T-helper 17 cell (primary cell): ENCODE measurements at places on chromosomes 11 and 22. TPM values are rescaled to one million over a fixed set of nuclear protein-coding genes. Genes with fewer than 3 reads are reported as not detected.
A peak's percentile ranks its signal among the peaks of the same experiment; 100 is the strongest.

OR6A2 gene
- not detected for total RNA-seq

PGM2L1 gene
- 10.8 TPM for total RNA-seq

PNPLA5 gene
- not detected for total RNA-seq

OR5B21 gene
- 0.32 TPM for total RNA-seq

TYR gene
- not detected for total RNA-seq

FGF3 gene
- not detected for total RNA-seq

MIOX gene
- total RNA-seq = not detected

GRCh38 chr11:124674168-124674517, 439 bp downstream of the SPA17 start:
- H3K4me1 ChIP-seq = peaks cover 29% of the 10 kb centered on the region
- peak overlapping the region; percentile 87 for H3K4me3 ChIP-seq
- peak overlapping the region; percentile 97 for H3K27ac ChIP-seq
- no peak for DNase-seq
- H3K27me3 ChIP-seq = no peaks in the 10 kb centered on the region
- no peaks in the 10 kb centered on the region for H3K36me3 ChIP-seq

- H3K36me3 ChIP-seq = no peaks in the 10 kb centered on the region
- H3K27ac ChIP-seq = no peak overlapping the region
- H3K4me1 ChIP-seq = peaks cover 5% of the 10 kb centered on the region
- H3K27me3 ChIP-seq = peaks cover 14% of the 10 kb centered on the region
Observed at GRCh38 chr11:22690257-22690656, 23.8 kb downstream of the GAS2 start.

- H3K36me3 ChIP-seq = peaks cover 3% of the 10 kb centered on the region
- no peak overlapping the region for H3K4me3 ChIP-seq
- peaks cover 45% of the 10 kb centered on the region for H3K27me3 ChIP-seq
- DNase-seq = no peak
- no peak overlapping the region for H3K27ac ChIP-seq
Observed at GRCh38 chr11:32141745-32142546, 51.1 kb downstream of the RCN1 start.

DNA sequence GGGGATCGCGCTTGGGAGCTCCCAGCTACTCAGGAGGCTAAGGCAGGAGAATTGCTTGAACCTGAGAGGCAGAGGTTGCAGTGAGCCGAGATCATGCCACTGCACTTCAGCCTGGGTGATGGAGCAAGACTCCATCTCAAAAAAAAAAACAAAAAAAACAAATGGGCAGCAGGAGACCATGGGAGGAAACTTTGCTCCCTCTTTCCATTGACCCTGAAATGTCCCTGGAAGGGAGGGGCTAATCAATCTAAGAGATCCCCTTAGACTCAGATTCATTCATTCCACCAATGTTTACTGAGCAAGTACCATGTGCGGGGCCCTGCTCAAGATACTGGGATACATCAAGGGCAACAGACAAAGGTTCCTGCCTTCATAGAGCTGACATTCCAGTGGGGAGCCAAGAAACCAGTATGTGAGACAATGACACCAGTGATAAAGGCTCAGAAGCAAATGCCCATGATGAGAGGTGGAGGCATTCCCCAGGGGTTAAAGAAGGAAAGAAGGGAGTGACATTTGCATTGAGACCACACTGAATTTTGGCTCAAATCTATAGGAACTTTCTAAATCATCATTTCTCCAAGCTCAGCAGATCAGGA, 37.7 kb upstream of the TFIP11 start:
- H3K4me1 ChIP-seq = peaks cover 19% of the 10 kb centered on the region
- H3K27ac ChIP-seq = no peak overlapping the region
- H3K36me3 ChIP-seq = peaks cover 2% of the 10 kb centered on the region
- no peaks in the 10 kb centered on the region for H3K27me3 ChIP-seq
- DNase-seq = no peak

GRCh38 chr11:31050061-31050765, 319.3 kb downstream of the DCDC1 start:
- H3K27ac ChIP-seq = no peak overlapping the region
- H3K4me1 ChIP-seq = no peaks in the 10 kb centered on the region
- no peaks in the 10 kb centered on the region for H3K36me3 ChIP-seq
- no peak for DNase-seq

DNA sequence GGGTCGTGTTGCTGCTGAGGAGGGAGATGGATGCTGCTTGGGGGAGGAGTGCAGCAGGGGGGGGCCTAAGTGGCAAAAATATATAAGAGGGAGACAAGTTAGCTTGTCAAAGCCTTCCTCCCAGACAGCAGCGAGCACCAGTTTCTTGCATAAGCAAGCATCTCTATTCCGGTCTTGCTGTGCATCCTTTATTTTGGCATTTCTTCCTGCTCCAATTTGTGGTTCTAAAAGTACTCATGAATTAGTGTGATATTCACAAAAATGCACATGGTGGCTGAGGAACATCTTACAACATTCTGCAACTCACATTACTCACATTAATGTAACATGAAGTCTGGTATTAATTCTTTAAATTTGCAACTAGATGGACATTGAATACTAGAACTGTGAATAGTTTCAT, 32.1 kb downstream of the GDPD5 start:
- peaks cover 10% of the 10 kb centered on the region for H3K4me1 ChIP-seq
- no peaks in the 10 kb centered on the region for H3K27me3 ChIP-seq
- H3K27ac ChIP-seq = peak overlapping the region; percentile 67
- no peak for DNase-seq
- H3K36me3 ChIP-seq = peaks cover 2% of the 10 kb centered on the region

DNA sequence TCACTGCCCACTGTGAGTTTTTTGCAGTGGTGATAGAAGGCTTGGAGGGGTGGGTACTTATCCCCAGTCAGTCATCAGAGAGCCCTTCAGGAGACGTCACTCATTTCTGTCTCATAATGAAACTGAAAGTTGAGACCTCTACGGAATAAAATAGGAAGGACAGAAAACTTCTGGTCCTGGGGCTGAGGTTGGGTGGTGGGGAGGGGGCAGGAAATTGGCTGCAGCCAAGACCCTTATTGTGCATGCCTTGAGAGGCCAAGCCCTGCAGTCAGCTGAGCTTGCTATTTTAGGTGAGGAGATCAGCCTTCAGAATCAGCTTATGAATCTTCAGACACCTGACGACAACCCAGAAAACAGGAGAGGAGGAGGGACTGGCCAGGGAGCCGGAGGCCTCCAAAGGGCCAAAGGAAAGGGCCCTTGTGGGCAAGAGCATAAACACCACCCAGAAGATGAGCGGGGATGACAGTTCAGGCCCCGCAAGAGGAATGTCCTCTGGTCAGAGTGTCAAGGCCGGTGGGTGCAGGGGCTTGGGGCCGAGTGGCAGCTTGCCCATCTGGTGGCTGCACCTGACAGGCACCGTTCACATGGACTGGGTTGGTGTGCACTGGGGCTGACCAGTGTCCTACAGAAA, 17.9 kb upstream of the ADA2 start:
- H3K4me1 ChIP-seq = peaks cover 6% of the 10 kb centered on the region
- peak overlapping the region; percentile 95 for H3K27ac ChIP-seq
- H3K36me3 ChIP-seq = no peaks in the 10 kb centered on the region
- DNase-seq = no peak

DNA sequence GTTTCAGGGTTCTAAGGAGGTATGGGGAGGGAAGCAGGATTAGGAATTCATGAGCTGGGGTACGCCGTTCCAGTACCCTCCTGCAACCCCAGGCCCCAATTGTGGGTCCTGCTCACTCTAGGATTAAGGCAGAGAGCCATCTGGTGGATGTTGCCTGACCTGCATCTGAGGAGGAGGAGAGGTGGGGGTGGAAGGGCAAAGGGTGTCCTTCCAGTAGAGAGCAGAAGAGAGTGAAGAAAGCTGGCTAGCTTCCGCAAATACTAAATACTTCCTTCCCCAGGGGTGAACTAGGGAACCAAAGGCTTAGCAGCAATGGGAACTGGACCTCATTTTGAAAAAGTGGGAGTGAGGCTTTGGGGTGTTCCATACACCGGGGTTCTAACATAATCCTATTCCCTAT, 10.6 kb downstream of the LRRC51 start:
- DNase-seq = peak; percentile 27
- no peaks in the 10 kb centered on the region for H3K36me3 ChIP-seq
- peaks cover 21% of the 10 kb centered on the region for H3K4me1 ChIP-seq

DNA sequence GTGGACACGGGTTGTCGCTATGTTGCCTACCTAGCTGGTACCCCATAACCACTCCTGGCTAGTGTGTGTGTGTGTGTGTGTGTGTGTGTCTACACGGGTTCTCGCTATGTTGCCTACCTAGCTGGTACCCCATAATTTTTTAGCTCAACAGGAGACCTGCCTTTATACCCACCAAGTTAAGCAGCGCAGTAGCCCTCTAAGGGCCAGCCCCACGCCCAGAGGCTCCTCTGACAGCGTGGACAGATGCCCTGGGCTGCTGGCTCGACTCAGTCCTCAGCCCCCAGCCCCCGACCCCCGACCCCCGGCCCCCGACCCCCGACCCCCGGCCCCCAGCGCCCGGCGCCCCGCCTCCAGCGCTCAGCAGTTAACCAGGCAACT, 351 bp upstream of the AKIP1 start:
- H3K4me3 ChIP-seq = peak overlapping the region; percentile 96
- peaks cover 33% of the 10 kb centered on the region for H3K4me1 ChIP-seq
- H3K27me3 ChIP-seq = no peaks in the 10 kb centered on the region
- no peak for DNase-seq
- no peaks in the 10 kb centered on the region for H3K36me3 ChIP-seq

DNA sequence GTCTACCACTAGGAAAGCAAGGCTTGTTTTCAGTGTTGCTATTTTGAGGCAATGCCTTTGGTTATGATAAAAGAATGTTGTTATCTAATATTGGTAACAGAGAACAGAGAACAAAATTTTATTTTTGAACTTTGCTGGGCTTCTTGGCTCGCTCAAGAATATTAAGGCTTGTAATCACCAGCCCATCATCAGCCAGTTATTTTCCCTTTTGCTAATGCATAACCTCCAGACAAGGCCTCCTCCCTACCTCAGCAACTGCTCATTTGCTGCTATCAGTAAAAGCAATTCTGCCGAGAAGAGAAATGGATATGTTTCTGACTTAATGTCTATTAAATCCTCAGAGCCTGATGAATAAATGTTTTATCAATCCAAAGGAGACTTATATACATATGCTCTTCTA, 8.9 kb downstream of the MTMR2 start:
- H3K27ac ChIP-seq = no peak overlapping the region
- no peak for DNase-seq
- no peak overlapping the region for H3K4me3 ChIP-seq
- H3K36me3 ChIP-seq = peaks cover 4% of the 10 kb centered on the region
- H3K4me1 ChIP-seq = peaks cover 12% of the 10 kb centered on the region

DNA sequence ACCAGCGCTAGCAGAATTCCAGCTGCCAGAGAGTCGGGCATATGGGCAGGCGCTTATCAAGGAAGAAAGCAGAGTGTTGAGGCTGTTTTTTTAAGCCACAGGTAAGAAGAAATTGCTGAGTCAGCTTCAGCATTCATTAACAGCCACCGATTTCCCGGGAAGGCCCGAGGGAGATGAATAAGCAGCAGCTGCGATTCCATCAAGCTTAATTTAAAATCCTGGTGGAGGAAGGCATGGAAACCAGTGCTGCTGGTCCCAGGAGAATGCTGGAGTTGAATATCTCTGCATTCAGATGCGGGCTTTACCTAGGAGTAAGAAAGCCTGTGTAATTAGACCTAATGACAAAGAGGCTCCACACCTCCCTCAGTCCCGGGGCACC, 168.8 kb downstream of the BRD1 start:
- peaks cover 18% of the 10 kb centered on the region for H3K4me1 ChIP-seq
- DNase-seq = no peak
- H3K27me3 ChIP-seq = no peaks in the 10 kb centered on the region
- peaks cover 6% of the 10 kb centered on the region for H3K36me3 ChIP-seq
- no peak overlapping the region for H3K27ac ChIP-seq

- no peak for DNase-seq
- H3K27me3 ChIP-seq = peaks cover 21% of the 10 kb centered on the region
- no peak overlapping the region for H3K27ac ChIP-seq
- no peak overlapping the region for H3K4me3 ChIP-seq
- H3K4me1 ChIP-seq = no peaks in the 10 kb centered on the region
Observed at GRCh38 chr11:108512708-108513107, 14.5 kb upstream of the POGLUT3 start.

- DNase-seq = no peak
- H3K27ac ChIP-seq = no peak overlapping the region
- H3K36me3 ChIP-seq = no peaks in the 10 kb centered on the region
- H3K4me1 ChIP-seq = peaks cover 27% of the 10 kb centered on the region
Observed at GRCh38 chr11:68330700-68331337, 18.4 kb downstream of the LRP5 start.

DNA sequence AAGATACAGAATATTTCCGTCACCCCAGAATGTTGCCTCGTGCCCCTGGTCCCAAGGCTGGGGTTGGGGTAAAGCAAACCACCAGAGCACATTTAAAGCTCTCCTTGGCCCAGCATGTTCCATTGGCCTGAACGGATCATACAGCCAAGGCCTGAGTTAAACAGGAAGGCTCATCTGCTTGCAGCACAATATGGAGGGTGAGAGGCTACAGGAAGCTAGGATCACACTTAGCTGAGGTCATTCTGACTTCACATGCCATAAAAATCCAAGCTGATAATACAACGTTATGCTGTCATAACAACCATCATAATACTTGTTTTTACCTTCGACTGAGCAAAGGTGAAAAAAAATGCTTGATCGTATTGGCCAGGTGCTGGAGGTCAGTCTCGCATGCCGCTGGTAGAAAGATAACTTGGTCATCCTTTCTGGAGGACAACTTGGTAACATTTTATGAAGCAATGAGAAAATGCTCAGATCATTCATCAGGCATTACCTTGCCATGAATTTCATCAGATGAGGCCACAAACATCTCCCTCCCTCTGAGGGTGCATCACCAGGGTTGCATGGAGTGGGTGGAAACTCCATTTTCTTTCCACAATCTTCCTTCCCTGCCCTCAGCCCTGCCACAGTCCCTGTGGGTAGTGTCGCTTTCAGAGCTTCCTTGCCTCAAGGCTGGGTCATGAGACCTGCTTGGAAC, 31.9 kb upstream of the RTL6 start:
- H3K27me3 ChIP-seq = peaks cover 47% of the 10 kb centered on the region
- peaks cover 4% of the 10 kb centered on the region for H3K36me3 ChIP-seq

GRCh38 chr11:33068611-33069340, 29.4 kb downstream of the TCP11L1 start:
- no peak for DNase-seq
- H3K4me3 ChIP-seq = no peak overlapping the region
- H3K36me3 ChIP-seq = peaks cover 3% of the 10 kb centered on the region
- peaks cover 11% of the 10 kb centered on the region for H3K4me1 ChIP-seq

- no peak overlapping the region for H3K27ac ChIP-seq
- no peaks in the 10 kb centered on the region for H3K27me3 ChIP-seq
- no peak overlapping the region for H3K4me3 ChIP-seq
- H3K4me1 ChIP-seq = peaks cover 2% of the 10 kb centered on the region
- H3K36me3 ChIP-seq = peaks cover 2% of the 10 kb centered on the region
- no peak for DNase-seq
Observed at GRCh38 chr11:74370123-74370522, 28.1 kb downstream of the PGM2L1 start.

DNA sequence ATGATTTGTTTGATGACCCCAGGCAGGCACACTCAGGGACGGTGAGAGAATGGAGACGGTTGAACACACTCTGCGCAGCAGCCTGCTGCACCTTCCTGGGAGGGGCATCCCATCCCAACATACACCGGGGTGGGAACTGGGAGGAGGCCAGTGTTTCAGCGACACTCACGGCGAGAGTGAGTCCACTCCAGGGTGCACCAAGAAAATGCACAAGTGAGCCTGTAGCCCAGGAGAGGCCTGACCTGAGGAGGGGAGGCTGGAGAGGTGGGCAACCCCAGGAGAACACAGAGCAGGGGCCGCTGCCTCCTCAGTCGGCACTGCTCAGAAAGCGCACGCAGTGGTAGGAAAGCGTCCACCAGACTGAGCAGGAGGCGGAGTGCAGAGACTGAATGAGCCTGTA, 54.5 kb downstream of the IGF2 start:
- no peak for DNase-seq
- H3K27ac ChIP-seq = no peak overlapping the region
- no peak overlapping the region for H3K4me3 ChIP-seq
- H3K4me1 ChIP-seq = no peaks in the 10 kb centered on the region
- H3K27me3 ChIP-seq = no peaks in the 10 kb centered on the region
